ENCODE measurements at places on chromosomes 1 and 21. TPM values are rescaled to one million over a fixed set of nuclear protein-coding genes. Genes with fewer than 3 reads are reported as not detected.

C1QB gene
- total RNA-seq = not detected

C1orf87 gene
- total RNA-seq = not detected

PDPN gene
- total RNA-seq = not detected

SOX13 gene
- total RNA-seq = 13.5 TPM

CLCA2 gene
- not detected for total RNA-seq

LCE1E gene
- not detected for total RNA-seq

NMNAT2 gene
- 0.42 TPM for total RNA-seq

CAMSAP2 gene
- total RNA-seq = 18.3 TPM

C1orf232 gene
- total RNA-seq = not detected

MCOLN2 gene
- total RNA-seq = 2.8 TPM

IFNAR2 gene
- total RNA-seq = 15.8 TPM

PIGK gene
- 20.0 TPM for total RNA-seq

EVA1C gene
- total RNA-seq = 43.8 TPM

NPHP4 gene
- total RNA-seq = 5.7 TPM

TLCD4 gene
- total RNA-seq = 10.6 TPM

TSPAN1 gene
- total RNA-seq = 3.4 TPM

TFAP2E gene
- 0.83 TPM for total RNA-seq

CRP gene
- total RNA-seq = not detected

HES3 gene
- total RNA-seq = not detected

FCRL2 gene
- not detected for total RNA-seq

PTGFRN gene
- total RNA-seq = 14.7 TPM

UBE2U gene
- not detected for total RNA-seq

FCGR3B gene
- not detected for total RNA-seq

URB2 gene
- total RNA-seq = 15.2 TPM

OVAAL gene
- 0.12 TPM for total RNA-seq

C1orf52 gene
- 19.8 TPM for total RNA-seq

GJA9 gene
- total RNA-seq = not detected

LRRC39 gene
- 0.15 TPM for total RNA-seq

KCNK2 gene
- 0.12 TPM for total RNA-seq

OR2T33 gene
- total RNA-seq = not detected

TGFBR3 gene
- 2.7 TPM for total RNA-seq

ECM1 gene
- 2.1 TPM for total RNA-seq

CFAP107 gene
- not detected for total RNA-seq

SLC26A9 gene
- total RNA-seq = 0.05 TPM

TNFRSF8 gene
- 0.10 TPM for total RNA-seq

KCNJ6 gene
- total RNA-seq = 3.0 TPM

CLIC4 gene
- total RNA-seq = 43.4 TPM

ASCL5 gene
- total RNA-seq = not detected

AMIGO1 gene
- 1.1 TPM for total RNA-seq

S100B gene
- not detected for total RNA-seq

FAM72C gene
- total RNA-seq = 5.8 TPM

UBL4B gene
- total RNA-seq = not detected

CCDC18 gene
- total RNA-seq = 5.3 TPM

C1QA gene
- not detected for total RNA-seq

OR2T11 gene
- total RNA-seq = not detected

ADAMTS4 gene
- total RNA-seq = not detected

MFAP2 gene
- 0.54 TPM for total RNA-seq

NUDC gene
- total RNA-seq = 132 TPM

NEGR1 gene
- not detected for total RNA-seq

ST6GALNAC5 gene
- total RNA-seq = not detected

NDC1 gene
- total RNA-seq = 22.4 TPM

FAM229A gene
- total RNA-seq = 4.4 TPM
